Cerebellar nuclear complex (tissue), 1 donor: ENCODE measurements at places on chromosomes 6 and 20.

- DNase-seq: no peak
Observed at GRCh38 chr6:116158641-116159040, 32.7 kb upstream of the COL10A1 start.

- DNase-seq: no peak
Observed at GRCh38 chr6:105839266-105839665, 246.9 kb upstream of the PRDM1 start.

DNA sequence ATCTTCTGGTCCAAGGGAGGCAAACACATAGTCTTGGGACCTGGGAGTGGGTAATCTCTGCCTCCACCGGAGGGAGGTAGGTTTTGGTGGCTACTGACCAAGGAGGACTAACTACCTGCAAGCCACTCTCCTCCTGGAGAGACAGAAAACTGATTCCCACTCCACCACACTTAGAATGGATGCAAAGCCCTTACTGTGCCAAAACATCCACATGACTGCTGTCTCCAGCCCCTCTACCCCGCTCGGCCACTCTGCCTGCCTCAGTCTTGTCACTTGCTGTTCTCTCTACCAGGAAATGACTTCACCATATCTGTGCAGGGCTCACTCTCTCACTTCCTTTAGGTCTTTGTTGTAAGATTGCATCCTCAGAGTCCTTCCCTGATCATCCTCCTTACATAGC lies 129.5 kb upstream of the ARG1 start:
- no peak for DNase-seq

DNA sequence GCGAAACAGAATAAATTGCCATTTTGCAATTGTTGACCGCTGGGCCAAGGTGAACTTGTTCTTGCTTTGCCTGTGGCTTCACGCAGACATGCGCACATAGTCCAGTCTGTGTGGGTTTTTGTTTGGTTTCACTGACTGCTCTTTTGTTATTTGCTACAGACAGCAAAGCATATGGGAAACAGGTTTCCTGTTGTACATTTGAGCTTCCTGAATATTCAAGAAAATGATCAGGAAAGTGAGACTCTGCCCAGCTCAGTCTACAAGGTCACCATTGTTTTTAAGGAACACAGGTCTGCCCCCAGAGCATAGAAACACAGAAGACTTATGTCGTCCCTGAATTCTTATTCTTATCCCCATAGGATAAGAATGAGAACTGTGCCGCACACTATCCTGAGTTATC lies 55.6 kb downstream of the SASH1 start:
- no peak for DNase-seq

- DNase-seq: peak; percentile 42
Observed at GRCh38 chr20:24503352-24503931, 34.0 kb downstream of the SYNDIG1 start.

GRCh38 chr20:37896932-37897548 lies 5.9 kb upstream of the VSTM2L start:
- no peak for DNase-seq

- DNase-seq: no peak
Observed at GRCh38 chr6:142462260-142462659, 160.5 kb downstream of the ADGRG6 start.

- no peak for DNase-seq
Observed at GRCh38 chr6:75203721-75204120, 2.1 kb downstream of the COL12A1 start.

GRCh38 chr6:85669735-85670194 lies 27.1 kb upstream of the SYNCRIP start:
- no peak for DNase-seq

DNA sequence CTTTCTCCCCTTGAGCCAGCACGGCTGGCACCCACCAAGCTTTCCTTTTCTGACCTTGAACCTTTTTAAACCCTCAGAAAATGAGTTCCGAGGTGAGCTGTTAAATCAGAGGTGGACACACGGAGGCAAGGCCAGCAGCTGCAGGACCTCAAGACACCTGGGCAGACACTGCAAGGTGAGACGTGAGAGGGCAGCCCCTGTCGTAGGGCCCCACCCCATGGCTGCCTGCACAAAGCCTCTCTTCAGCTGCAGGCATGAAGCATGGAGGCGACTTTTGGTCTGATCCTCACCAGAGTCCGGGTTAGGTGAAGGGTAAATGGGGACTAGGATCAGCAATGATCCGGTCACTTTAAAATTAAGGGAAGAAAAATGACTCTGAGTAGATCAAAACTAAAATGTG lies 25.7 kb downstream of the MYT1 start:
- no peak for DNase-seq

GRCh38 chr6:74568861-74569260 lies 637.0 kb downstream of the COL12A1 start:
- no peak for DNase-seq

DNA sequence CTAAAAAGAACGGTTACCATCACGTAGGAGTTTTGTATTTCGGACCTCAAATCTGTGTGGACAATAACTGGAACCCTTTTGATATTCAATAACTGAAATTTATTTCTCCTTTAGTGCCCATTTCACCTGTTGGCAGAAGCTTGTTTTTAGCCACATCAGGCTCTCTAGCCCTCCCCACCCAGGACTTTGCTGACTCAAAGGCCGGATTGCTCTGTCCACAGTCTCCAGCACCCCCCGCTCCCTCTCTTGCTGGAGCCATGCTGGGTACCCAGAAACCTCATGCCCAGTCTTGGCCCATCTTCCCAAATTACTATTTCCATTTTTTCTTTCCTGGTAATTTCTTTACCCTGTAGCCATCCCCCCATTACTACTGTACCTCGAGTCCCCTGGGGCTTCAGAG lies 55.8 kb upstream of the DUSP22 start:
- DNase-seq: no peak

- DNase-seq: no peak
Observed at GRCh38 chr20:3471397-3472021, 691 bp downstream of the ATRN start.

- DNase-seq: no peak
Observed at GRCh38 chr6:27119329-27119728, 128.2 kb upstream of the PRSS16 start.

- no peak for DNase-seq
Observed at GRCh38 chr6:47353871-47354270, 44.2 kb upstream of the TNFRSF21 start.

DNA sequence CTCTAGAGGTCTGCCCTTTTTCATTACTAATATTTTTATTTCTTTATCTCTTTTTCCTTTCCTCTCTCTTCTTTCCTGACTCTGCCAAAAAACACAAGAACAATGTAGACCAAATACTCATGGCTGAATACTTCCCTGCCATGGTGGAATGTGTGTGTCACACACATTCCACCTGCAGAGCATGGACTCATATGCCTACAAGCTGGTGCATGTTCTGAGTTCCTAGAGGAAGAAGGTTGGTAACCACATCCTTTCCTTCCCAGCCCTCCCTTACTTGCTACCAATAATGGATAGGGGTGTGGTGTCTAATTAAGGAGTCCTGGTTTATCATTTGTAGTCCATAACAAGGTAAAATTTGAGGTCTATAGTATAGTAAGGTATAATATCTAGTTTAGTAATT lies 15.2 kb upstream of the CST9L start:
- no peak for DNase-seq

DNA sequence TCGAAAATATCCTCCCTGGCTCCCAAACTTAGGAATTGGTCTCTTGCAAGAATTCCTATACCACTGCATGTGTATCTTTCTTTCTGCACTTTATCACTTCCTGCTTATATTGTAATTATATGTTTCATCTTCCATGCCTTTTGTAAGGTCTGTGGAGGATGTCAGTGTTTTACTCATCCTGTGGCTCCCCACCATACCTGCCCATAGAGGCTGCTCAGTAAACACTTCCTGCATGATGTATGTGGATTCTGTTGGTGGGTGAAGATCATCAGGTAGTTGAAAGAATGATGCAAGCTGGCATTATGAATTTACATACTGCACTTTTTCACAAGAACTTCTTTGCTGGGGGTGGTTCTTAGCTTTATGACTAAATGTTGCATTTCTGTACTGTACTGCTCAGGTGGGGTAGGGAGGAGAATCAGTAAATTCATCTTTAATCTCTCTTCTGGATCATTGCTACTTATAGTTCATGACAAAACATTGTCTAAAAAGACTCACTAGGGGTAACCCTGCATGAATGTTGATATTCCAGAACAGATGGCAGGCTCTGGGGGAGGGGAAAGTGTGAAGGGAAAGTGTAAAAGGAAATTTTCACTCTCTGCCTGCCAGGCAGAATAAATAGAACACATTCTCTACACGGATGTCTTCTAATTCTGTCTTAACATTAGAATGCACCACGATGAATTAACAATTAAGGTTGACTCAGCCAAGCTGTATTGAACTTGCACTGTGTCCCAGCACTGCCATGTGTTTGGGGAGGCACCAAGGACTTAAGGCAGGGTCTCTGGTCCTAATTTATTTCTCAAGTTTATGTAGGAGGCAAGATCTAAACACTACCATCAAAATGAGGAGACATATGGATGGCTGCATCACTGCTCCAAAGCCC lies 36.0 kb upstream of the KLHL31 start:
- DNase-seq: no peak

- no peak for DNase-seq
Observed at GRCh38 chr6:14974372-14974771, 271.5 kb upstream of the JARID2 start.

- DNase-seq: no peak
Observed at GRCh38 chr6:143457563-143458359, 7.2 kb downstream of the PEX3 start.

DNA sequence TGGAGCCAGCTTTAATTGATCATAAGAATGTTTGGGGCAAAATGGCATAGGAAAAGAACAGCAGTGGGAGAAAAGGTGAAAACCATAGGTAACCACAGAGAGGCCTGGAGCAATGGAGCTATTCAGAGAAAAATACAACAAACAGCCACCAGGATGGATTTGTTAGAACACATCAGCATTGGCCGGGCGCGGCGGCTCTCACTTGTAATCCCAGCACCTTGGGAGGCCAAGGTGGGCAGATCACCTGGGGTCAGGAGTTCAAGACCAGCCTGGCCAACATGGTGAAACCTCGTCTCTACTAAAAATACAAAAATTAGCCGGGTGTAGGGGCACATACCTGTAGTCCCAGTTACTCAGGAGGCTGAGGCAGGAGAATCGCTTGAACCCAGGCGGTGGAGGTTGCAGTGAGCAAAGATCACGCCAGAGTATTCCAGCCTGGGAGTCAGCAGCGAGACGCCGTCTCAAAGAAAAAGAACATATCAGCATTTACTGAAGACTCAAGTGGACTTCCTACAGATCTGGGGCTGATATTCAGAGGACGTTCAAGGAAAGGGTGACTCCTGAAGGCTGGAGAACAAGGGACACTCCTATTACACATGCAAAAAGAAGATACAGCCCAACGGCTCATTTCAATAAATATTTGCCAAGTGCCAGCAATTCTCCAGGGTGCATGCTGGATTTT lies 20.2 kb downstream of the SNHG17 start:
- DNase-seq: no peak

GRCh38 chr6:971981-972640 lies 279.2 kb upstream of the EXOC2 start:
- DNase-seq: no peak

- no peak for DNase-seq
Observed at GRCh38 chr6:15593798-15594197, 69.0 kb downstream of the DTNBP1 start.

- no peak for DNase-seq
Observed at GRCh38 chr6:159701413-159701999, 8.5 kb upstream of the SOD2 start.

GRCh38 chr6:134714679-134715078 lies 235.2 kb downstream of the ALDH8A1 start:
- DNase-seq: no peak

DNA sequence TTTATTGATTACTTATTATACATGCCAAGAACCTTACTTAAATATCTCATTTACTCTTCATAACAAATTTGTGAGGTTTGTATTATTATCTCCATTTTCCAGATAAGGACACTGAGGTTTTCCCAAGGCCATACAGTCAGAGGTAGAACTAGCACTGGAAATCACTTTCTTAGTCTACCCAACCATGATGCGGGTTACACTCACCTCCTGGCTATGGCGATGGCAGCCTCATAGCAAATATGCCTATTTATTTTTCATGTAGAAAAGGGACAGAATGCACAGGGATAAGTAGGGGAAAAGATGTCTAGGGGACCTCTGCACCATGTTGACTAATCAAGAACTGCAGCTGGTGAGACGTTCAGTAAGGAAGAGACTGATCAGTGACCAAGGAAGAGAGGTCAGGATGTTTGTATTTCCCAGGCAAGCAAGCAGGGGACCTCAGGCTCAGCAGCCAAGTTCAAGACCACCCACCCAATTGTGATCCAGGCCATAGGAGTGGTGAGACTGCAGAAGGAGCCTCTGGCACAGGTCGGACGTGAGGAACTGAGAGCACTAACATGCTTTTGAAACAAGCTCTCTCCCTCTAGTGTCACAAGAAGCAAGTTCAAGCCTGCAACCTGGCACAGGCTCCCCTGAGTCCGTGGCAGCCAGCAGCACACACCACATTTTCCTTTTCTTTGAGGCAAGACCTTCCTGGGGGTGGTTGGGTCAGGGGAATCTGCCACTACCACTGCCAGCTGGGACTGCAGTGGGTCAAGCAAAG lies 97.8 kb downstream of the GMPR start:
- no peak for DNase-seq

DNA sequence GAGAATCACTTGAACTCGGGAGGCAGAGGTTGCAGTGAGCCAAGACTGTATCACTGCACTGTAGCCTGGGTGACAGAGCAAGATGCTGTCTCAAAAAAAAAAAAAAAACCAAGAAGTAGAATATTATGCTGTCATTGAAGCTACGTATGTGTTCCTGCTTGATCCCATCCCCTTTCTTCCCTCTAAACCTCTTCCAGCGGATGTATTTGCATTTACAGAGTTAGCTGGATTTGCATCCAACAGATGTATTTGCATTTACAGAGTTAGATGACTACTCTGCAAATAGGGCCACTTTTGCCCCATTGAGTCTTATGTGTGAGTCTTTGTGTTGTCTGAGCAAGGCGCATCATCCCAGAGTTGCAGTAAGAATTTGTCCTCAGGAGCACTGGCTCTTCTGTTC lies 24.9 kb upstream of the IPCEF1 start:
- no peak for DNase-seq

DNA sequence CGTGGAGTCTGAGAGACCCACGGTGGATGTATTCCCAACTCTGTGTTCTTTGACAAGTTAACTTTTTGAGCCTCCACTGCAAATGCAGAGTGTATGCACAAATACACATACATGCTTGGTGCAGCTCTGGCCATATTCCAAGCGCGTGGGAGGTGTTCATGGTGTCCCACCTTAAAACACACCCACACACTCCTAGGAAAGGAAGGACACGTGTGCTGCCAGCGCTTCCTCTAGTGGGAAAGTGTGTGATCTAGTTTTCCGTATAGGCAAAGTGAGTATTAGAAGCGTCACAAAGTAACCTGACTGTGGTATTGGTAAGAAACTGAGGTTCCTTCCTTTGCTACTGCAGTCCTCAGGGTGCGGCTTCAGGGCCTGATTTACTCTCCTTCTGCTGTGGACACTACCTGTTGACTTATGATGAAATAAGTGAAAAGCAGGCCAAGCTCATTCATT lies 36.0 kb upstream of the MPC1 start:
- DNase-seq: no peak

- no peak for DNase-seq
Observed at GRCh38 chr20:34254979-34255378, 13.8 kb downstream of the ASIP start.
